H7 (cell line): ENCODE measurements at places on chromosomes 1 and 21. TPM values are rescaled to one million over a fixed set of nuclear protein-coding genes. Genes with fewer than 3 reads are reported as not detected.

The DNASE2B gene
- 0.38 TPM in 1 of 2 replicates, not detected in the other for total RNA-seq

The AP4B1 gene
- total RNA-seq: 14.9 TPM in 2 replicates

The TMEM200B gene
- 53.7 and 59.5 TPM in 2 replicates for total RNA-seq

The TNNT2 gene
- total RNA-seq: 0.17 TPM in 1 of 2 replicates, not detected in the other

The KDF1 gene
- total RNA-seq: 14.4 and 14.6 TPM in 2 replicates

DNA sequence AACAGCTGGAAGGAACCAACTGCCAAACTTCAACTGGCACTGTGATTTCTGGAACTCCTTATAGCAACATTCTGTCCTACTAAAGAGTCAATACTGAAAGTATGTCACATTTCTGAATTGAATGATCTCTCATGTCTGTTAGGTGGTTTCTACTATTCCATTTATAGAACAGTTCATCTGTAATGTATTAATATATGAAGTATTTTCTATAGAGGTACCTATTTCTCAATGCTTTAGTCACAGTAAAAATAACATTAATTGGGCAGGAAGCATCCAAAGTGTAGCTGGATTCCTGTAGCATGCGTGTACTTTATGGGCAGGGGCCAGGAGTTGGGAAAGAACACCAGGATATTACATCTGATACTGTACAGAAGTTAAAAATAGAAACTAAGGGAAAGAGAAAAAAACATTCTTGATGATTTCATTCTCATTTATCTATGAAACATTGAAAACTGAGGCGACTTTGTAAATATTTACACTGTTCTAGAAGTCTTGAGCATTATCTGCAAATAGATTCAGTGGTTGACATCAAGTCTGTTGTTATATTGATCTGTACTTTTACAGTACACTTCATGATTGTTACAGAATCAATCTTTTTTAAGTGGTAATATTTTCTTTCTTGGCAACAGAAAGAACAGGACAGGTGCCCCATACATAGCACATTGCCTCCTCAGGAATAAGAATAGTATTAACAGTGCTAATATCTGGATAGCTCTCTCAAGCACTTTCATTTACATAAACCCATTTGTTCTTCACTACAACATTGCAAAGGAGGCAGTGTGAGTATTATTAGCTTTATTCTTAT lies 6.2 kb upstream of the ZNF281 start:
- no peak for DNase-seq

DNA sequence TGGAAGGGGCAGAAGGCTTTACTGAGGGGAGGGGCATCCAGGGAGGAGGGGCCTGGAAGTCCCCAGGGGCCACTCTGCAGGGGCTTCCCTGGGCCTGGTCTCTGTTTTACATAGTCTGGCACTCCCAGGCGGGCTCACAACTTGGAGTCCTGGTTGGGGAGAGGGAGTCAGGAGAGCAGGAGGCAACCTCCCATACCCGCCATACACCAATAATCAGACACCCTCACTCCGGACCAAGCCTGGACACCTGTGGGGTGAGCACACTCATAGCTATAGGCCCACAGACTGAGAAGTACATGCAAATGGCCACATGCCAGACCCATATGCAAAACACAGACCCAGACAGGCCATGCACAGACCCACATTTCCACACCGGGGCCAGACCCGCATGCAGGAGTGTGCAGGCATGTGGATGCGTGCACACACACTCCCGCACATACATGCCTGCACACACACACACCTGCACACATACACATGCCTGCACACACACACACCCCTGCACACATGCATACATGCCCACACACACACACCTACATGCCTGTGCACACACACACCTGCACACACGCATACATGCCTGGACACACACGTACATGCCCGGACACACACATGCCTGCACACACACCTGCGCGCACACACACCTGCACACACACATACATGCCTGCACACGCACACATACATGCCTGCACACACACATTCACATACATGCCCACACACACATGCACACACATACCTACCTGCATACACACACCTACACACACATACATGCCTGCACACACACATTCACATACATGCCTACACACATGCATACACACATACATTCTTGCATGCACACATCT lies 89.5 kb upstream of the RUNX3 start:
- peak; percentile 69 for DNase-seq

DNA sequence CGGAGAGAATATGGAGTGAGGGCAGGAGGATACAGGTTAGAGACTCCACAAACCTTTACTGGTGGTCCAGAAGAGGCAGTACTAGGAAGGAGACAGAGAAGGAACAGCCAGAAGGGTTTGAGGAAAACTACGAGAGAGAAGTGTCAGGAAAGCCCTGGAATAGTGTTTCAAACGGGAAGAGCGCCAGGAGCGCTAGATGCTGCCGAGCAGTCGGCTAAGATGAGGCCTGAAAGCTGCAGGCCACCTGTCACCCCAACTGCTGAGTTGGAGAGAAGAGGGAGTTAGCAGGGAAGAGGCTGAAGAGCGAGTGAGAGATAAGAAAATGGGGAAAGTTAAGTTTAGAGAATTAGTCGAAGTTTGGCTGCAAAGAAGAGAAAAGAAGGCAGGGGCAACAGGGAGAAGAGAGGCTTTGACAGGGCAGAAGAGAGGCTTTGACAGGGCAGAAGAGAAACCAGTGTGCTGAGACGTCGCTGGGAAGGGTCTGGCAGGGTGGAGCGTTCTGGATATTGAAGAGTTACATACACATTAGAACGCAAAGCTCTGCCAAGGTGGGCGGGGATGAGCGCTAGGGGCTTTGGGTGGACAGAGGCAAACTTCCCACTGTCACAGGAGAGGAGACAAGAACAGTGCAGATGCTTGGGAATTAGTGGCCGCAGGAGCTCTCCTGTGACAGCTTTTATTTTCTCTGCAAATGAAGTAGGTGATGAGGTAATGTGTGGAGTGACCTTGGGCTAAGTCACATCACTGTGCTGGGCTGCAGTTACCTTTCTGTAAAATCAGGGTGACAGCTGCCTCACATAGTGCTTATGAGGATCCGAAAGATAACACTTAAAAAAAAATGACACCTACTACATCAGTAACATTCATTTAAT lies 31.2 kb downstream of the PCSK9 start:
- no peak for DNase-seq

DNA sequence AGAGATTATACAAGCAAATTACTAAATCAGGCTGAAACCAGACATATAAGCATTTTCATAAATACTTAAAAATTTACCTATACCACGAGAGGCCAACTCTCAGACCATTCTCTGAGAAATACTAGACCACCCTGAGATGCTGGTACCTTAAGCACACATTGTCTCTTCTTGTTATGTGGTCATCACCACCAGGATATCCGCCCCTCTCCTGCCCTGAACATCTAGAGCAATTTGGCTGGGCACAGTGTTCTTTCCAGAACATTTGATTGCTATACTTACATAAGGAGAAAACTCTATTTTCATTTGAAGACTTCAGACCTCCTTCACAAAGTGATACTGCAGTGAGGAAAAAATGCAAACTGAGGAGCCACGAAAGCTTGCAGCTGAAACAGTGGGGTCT lies 36.2 kb upstream of the DUSP10 start:
- DNase-seq: no peak

- no peak for DNase-seq
Observed at GRCh38 chr1:24782689-24783088, 37.4 kb downstream of the CLIC4 start.

DNA sequence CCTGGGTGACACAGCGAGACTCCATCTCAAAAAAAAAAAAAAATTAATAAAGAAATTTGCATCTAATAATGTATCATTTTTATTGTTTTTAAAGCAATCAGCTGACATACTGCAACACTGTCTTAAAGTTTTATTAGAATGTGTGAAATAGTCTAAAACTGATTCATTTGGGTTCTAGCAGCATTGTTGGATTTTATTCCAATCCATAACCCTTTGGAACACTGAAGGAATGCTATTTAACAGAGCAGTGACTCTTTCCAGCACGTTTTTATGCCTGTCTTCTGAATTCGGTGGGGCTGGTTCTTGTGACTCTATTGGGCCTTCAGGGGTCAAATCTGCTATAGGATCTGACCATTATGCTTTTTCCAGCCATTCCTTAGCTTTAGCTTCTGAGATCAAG lies 18.2 kb upstream of the FMO4 start:
- no peak for DNase-seq
